ENCODE measurements at places on chromosomes 5 and 9. TPM values are rescaled to one million over a fixed set of nuclear protein-coding genes. Genes with fewer than 3 reads are reported as not detected.

The PCDHGB2 gene
- 0.94 TPM for total RNA-seq

The FOXD4L3 gene
- total RNA-seq, result not detected

The IL4 gene
- total RNA-seq, result not detected

The PCDHGB3 gene
- total RNA-seq, result 1.2 TPM

The HSPB3 gene
- 0.53 TPM for total RNA-seq

The GFI1B gene
- 0.45 TPM for total RNA-seq

The NPR3 gene
- 116 TPM for total RNA-seq
